Activated T-cell treated with anti-CD3 and anti-CD28 coated beads, Interleukin-2, amount 50 U/mL, for 48 hours (primary cell): ENCODE measurements at places on chromosomes 6 and 20.

GRCh38 chr6:125815080-125815910 is 24.5 kb downstream of the NCOA7 start:
- DNase-seq, result no peak

- peak; percentile 7 for DNase-seq
Measured at GRCh38 chr20:1338096-1338495, 9.2 kb upstream of the SDCBP2 start.

GRCh38 chr20:16801919-16802651 is 53.9 kb downstream of the OTOR start:
- DNase-seq, result peak; percentile 75

- no peak for DNase-seq
Measured at GRCh38 chr6:137116807-137117206, 56.6 kb downstream of the IL22RA2 start.
